ENCODE measurements at places on chromosomes 5 and 9.

- DNase-seq = no peak
Observed at GRCh38 chr5:15683332-15683731, 183.4 kb downstream of the FBXL7 start.

DNA sequence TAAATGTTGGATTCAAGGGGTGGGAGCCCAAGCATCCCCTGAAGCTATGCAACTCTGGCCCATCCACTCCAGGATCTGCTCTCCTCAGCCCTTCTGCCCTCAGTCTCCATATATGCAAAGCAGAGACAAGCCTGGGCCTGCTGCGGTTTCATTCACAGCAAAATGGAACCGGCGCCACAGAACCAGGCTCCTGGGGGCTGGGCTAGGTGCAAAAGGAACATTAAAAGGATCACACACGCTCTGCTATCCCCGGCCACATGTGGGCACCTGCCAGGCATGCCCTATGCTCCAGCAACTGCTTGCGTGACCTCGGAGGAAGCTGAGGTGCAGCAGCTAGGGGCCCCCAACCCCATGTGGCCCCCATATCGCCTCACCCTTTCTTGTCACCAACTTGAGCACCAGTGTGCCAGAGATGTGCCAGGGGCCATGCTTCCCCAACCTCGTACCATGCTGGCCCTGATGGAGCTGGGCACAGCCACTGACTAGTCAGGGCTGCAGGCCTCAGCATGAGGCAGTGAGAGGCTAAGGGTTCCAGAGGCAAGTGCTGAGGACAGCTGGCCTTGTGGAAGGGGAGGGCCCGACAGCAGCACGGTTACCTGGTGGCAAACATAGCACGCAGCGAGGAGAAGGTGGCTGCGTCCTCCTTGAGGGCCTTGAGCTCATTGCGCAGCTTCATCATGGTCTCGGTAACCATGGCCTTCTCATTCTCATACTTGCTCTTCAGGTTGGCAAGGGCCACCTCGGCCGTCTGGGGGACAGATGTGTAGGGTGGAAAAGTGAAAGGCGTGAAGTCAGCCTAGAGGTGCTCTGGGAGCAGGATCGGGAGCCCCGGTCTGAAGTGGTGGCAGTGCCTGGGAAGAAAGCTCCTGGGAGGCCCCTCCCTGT is 47.2 kb downstream of the BICD2 start:
- no peak for DNase-seq

DNA sequence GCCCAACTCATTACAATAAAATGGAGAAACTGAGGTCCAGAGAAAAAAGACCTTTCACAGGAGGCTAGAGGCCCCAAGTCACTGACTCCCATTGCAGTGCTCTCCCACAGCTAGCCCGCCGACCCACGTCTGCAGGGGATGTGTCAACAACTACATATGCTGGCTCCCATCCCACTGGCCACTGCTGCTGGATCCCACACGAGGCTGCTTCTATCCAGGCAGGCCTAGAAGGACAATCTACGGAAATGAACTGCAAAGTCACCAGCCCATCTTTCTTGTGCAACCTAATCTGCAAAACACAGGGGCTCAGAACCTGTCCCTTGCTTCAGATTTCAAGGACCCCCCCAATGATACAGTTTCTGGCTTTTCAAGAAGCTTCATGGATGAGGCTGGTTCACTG is 24.0 kb downstream of the RAPGEF1 start:
- DNase-seq = no peak

DNA sequence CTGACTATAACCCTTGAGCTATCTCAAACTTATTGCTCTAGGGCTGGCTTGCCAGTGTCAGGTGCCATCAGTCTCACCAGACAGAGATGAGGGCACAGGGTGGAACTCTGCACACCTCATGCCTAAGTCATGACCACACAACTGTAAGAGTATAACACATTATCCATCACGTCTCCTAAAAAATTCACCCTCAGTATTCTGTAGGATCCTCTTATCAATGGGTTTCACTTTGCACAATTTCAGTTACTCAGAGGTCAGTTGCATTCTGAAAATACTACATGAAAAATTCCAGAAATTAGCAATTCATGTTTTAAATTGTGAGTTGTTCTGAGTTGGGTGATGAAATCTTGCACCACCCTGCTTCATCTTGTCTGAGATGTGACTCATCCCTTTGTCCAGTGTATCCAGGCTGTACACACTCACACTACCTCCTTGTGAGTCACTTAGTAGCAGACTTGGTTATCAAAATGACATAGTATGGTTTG is 690.9 kb upstream of the CDH18 start:
- DNase-seq = no peak

GRCh38 chr5:134394932-134395331 is 16.7 kb downstream of the CDKN2AIPNL start:
- no peak for DNase-seq

Data from suprapubic skin (tissue), 4 donors.